ENCODE measurements at places on chromosomes 12 and 14. TPM values are rescaled to one million over a fixed set of nuclear protein-coding genes. Genes with fewer than 3 reads are reported as not detected.

GRCh38 chr12:90037740-90038139 lies 329.1 kb upstream of the ATP2B1 start:
- DNase-seq: no peak

ELK3 gene
- total RNA-seq: 33.8 TPM

KRT77 gene
- total RNA-seq: not detected

DNA sequence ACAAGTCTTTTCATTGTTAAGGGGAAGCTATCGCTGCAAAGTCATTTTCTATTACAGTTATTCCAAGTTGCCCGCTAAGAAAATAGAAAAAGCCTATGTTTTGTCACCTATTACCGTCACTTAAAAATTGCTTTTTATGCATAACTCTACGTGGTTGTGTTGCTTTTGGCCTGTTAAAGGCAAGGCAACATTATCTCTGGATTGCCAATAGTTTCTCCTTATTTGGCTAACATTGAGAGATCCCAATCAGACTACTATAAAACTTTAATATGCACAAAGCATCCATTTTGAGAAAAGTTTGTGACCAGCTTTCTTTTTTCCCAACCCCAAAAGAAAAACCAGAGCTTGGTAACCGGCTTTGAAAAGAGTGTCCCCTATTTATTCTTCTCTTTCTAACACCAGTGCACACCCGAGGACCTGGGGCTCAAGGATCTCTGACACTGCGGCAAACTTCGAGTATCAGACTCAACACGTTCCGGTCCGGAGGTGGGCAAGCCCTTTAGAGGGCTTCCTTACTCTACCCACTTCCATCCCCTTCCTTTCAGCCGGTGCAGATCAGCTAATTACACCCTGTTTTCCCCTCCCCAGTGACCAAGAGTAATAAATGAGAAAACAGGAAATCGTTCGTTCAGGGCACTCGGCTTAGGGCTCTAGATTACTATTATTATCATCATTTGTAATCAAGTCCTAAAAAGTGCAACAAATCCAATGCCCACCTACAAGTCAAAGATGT lies 1.2 kb downstream of the PPP1R12A start:
- DNase-seq: no peak

- DNase-seq: no peak
These were observed 15.8 kb upstream of the DTX1 start for GRCh38 chr12:113040722-113041171.

GRCh38 chr12:94819011-94819410 lies 168.7 kb upstream of the TMCC3 start:
- no peak for DNase-seq

GRCh38 chr12:93184672-93185368 lies 192.9 kb upstream of the NUDT4 start:
- DNase-seq: no peak
